ENCODE measurements at places on chromosomes 3 and 15.

- peak; percentile 31 for DNase-seq
These were observed 49.3 kb downstream of the HACD2 start for GRCh38 chr3:123535580-123535979.

DNA sequence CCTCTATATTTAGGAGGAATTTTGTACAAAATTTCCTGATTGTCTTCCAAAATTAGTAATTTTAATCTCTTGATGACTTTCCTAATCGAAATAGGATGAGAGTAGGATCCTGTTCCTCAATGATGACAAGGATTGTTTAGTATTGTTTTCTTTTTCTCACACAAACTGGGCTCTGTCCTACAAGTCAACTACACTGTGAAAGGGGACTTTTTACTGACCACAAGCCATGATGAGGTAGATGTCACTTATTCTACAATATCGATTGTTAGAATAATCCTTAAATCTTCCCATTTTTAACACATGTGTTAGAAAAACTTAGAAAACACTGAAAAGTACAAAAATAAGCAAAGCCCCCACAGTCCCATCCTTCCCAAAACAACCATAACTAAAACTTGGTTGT is 35.8 kb upstream of the TSC22D2 start:
- DNase-seq, result no peak

GRCh38 chr15:40358471-40359353 is 693 bp downstream of the DISP2 start:
- DNase-seq, result no peak

DNA sequence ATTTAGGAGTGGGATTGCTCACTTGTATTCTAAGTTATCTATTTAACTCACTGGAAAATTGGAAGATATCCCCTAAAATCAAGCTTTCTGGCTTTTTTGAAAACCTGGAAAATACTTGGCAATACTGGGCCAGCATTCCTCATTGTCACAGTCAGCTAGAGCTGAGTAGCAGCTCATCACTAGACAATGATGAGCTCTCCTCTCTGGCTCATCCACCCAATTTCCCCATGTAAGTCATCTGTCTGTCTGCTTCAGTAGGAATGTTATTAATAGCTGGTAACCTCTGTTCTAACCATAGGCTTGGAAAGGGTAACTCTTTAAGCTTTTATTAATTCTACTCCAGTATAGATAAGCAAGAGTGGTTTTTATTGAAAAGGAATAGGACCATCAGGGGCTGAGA is 39.7 kb upstream of the PIK3R4 start:
- no peak for DNase-seq

DNA sequence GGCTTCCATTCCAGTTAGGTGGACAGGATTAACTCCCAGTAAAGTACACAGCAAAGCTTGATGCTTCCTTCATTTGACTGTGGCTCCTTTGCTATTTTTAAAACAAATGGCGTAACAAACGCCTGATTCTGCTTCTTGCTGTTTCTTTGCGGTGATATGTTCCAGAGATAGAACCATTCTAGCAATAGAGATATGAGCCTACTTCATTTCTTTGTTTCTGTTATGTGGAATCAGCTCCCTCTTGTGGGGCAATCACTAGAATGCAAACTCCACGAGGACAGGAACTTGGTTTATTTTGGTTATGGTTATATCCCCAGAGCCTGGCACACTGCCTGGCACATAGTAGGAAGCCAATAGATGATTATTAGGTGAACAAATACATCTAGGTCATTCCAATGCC is 122.6 kb upstream of the SLC6A11 start:
- no peak for DNase-seq

- no peak for DNase-seq
These were observed 400.0 kb upstream of the C2CD4B start for GRCh38 chr15:62564886-62565633.

DNA sequence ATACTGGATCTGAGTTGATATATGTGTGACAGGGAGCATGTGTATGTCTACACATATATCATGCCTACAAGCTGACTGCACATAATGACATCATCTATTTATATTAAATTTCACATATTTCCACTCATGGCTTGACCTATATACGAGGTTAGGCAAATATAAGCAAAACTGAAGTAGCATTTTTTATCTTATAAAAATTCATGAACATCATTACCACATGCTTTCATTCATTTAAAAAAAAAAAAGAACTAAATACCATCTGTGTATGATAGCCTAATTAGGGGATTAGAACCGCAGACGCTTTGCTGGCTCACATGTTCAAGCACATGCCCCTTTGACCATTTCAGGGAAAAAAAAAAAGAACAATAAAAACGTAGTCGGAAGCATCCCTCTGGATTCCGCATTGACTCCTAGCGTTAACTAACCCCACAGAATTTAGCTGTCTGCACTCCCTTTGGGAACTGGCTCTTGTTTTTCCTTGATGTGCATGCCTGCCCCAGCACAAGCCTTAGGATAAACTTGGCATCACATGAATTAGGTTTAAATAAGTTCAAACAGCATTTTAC is 888.4 kb downstream of the ROBO1 start:
- no peak for DNase-seq

DNA sequence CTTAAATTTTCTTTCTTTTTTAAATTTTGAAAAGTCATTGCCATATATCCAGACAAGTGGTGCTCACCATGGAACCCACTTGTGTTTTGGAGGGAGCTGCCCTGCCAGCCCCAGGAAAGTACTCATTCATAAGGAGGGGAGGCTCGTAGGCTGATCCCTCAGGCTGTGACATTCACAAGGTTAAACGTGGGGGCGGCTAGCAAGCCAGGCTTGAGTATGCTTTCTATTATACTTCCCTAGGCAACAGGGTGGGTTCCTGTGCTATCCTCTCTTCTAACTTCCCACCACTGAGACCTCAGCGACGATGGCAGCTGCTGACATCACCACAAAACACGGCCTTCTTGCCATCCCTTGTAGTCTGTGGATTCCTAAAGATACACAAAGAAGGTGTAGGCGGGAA is 160.5 kb upstream of the C2CD4B start:
- DNase-seq, result no peak

- DNase-seq, result peak; percentile 53
These were observed 3.4 kb downstream of the PARP9 start for GRCh38 chr3:122560680-122561079.

DNA sequence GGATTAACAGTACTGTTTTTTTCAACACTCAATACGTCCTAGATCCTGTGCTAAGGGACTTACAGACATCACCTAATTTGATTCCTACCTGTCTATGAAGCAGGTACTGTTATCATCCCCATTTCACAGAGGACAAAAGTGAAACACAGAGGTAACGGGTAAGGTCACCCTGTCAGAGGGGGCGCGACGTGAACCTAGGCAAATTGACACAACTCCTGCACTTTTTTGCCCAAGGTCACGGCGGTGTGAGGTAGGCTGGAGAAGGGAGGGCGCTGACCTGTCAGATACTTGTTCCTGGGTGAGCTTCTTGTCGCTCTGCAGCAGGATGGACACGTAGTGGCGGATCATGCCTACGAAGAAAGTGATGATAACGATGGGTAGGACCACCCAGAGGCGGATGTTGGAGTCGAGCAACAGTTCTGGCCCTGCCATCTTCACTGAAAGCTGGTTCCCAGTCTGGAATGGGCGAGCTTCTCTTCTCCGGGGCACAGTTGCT is 363 bp downstream of the EMC3 start:
- DNase-seq, result no peak

- no peak for DNase-seq
These were observed 20.4 kb downstream of the TMOD2 start for GRCh38 chr15:51771773-51772172.

DNA sequence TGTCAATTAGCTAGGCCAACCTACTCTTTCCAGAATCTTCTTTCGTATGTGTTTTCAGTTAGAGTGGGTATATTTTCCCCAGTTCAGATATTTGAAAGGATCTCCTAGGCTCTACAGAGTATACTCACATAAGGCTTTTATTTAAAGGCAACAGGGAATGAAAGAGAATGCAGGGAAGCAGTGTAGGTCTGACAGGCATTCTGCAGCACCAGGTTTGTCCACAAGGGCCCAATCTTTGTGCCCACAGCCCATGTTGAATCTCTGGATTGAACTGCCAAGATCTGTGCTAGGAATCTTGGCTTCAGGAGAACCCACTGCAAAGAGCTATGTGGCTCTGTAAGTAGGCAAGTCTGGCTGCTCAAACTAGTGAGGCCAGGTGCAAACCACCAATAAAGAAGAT is 24.2 kb upstream of the GALNT15 start:
- no peak for DNase-seq

GRCh38 chr3:186365202-186365974 is 3.4 kb upstream of the DGKG start:
- DNase-seq, result no peak

DNA sequence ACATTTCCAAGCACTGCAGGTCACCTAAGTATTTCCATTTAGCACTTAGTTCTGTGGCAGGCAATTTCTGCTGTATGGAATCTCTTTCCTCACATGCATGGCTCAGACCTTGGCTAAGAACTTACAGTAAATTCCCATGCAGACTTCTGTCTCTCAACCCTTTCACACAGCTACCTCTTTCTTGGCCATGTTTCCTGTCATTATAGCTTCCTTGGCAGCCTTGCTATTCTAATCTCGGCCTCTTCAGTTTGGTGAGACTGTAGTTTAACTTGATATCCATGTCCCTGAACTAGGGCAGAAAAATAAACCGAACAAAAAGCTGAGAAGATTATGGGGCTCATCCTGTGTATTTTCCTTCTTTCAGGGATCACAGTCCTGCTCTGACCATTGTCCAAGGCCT is 96.0 kb downstream of the SPATA16 start:
- DNase-seq, result no peak

DNA sequence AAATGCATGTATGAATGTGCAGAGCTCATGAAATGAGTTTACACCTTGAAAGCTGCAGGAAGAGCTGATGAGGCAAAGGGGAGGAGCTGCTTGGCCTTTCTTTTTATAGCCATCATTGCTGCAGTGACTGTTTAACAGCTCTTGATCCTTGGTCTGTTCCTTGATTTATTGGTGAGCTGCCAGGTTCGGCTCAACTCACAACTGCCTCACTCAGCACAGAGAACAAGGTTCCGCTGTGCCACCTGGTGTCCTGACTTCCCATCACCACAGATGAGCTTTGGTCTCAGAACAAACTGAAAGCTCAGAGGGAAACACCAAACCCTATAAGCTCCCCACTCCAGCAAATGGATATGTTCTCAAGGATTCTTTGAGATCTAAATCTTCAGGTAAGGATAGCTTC is 626.1 kb downstream of the MAGI1 start:
- no peak for DNase-seq

- DNase-seq, result no peak
These were observed 50.9 kb upstream of the ALCAM start for GRCh38 chr3:105315815-105316214.

GRCh38 chr3:156788846-156789245 is 37.3 kb upstream of the LEKR1 start:
- no peak for DNase-seq

DNA sequence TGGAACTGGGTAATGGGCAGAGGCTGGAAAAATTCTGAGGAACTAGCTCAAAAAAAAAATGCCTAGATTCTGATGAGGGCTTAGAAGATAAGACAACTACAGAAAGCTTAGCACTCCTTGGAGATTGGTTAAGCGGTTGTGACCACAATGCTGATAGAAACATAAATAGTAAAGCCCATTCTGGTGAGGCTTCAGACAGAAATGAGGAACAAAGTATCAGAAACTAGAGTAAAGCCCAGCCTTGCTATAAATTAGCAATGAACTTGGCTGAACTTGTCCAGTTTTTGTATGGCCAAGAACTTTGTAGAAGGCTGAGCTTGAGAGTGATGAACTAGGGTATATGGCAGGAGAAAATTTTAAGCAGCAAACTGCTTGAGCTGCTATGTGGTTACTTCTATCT is 25.4 kb downstream of the GOLGB1 start:
- DNase-seq, result no peak

- peak; percentile 62 for DNase-seq
These were observed 871 bp downstream of the MAP1A start for GRCh38 chr15:43518197-43518761.

DNA sequence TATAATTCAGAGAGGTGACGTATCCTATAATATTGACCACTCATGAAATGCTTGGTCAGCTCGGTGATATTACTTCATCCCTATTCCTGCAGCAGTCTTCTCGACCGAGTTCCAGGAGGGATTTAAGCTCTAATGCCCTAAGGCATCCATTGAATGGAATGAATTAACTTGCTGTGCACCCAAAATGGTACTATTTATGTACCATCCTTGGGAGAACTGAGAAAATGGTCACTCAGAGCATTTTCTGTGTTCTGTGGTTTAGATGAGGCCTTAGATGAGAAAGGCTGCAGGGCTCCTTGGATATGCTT is 638 bp downstream of the BLOC1S6 start:
- DNase-seq, result no peak

GRCh38 chr3:61714225-61714624 is 152.9 kb downstream of the PTPRG start:
- DNase-seq, result no peak

DNA sequence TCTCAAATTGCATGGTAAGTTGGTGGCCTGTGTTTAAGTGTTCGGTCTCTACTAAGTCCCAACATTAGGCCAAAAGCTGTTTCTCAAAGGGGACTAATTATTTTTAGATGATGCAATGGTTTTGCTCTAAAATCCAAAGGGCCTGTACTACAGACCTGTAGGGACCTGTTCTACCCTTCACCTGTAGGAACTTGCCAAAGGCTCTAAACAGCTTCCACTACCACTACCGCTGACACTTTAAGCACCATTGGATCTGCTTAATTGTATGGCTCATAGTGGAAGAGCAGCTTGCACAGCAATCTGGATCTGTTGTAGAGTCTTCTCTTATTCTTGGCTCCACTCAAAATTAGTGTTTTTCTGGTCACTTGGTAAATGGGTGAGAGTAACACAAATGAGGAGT is 346.8 kb downstream of the EPHA6 start:
- DNase-seq, result no peak

DNA sequence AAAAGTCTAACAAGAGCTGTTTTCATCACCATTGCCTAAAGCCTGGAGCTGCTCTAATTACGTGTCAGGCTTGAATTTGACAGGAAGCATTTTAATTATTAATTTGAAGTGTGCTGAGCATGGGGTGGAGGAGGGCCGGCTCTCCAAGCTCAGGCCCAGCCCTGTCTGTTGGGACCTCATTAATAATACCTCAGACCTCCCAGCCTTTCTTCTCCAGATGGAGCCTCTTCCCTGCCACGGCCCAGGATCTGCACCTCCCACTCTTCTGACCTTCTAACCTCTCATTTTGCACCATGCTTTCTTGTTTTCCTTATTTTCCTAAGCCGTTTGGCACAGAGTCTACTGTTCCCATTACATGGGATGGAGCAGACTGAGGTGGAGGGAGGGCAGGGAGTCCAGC is 30.0 kb downstream of the INSYN1 start:
- no peak for DNase-seq

DNA sequence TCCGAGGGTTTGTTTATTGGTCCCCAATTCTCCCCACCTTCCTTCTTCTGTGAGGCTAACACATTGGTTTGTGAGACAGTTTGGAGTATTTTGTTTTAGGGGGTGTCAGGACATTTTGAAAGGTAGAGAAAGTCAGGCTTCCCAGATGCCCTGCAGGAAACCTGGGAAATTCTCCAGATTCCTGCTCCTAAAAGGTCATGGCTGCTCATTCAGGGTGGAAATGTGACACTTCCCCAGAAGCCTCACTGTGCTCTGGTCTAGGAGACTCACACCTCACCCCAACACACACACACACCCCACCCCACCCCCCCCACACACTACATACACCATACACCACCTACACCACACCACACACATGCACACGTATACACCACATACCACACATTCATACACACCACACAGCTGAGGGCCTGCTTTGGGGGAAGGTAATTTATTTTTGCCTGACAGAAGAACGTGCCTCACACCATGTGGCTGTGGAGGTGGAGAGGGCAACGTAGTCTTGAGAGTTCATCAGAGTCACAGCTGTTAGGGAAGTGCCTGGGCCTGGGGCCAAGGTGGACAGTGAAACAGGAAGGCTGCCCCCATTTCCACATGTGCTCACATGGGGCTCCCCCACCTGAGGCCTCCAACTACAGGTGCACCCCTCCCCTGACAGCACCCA is 40.4 kb upstream of the LIMD1 start:
- DNase-seq, result peak; percentile 63

All from hepatic stellate cell (primary cell).